ENCODE measurements at places on chromosomes 12 and 14.
A peak's percentile ranks its signal among the peaks of the same experiment; 100 is the strongest.

DNA sequence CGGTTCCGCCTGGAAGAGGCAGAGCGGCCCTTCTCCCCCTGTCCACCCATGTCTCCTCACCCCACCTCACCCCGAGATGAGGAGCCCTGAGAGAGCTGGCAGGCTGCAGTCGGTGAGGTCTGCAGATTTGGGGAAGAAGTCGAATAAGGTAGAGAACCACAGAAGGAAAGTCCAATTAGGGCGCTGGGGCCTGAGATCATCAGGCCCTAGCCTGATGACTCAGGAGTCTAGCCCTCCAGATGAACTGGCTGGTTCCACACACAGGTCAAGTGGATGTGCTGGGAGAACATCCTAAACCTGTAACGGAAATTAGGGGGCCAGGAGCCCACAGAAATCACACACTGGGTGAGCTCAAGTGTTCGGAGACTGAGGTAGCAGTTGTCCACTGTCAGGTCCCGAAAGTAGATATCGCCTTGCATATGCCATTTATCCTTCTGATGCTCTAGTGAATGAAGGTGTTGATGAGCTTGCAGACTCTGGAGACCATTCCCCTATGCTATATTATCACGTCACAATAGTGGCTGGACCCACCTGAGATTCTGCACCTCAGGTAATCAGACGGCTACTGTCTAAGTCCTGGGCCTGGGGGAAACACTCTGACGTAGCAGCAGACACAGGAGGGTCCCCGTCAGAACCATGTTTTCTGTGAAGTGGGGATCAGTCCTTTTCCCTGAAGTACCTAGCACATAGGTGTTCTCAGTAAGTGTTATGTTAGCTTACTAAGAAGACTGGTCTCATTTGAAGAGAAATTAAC is 886 bp upstream of the METTL17 start:
- DNase-seq, result peak; percentile 10

GRCh38 chr14:34843011-34843554 is 32.1 kb downstream of the BAZ1A start:
- DNase-seq, result no peak

- no peak for DNase-seq
Observed at GRCh38 chr14:54427871-54428270, 13.3 kb downstream of the CNIH1 start.

DNA sequence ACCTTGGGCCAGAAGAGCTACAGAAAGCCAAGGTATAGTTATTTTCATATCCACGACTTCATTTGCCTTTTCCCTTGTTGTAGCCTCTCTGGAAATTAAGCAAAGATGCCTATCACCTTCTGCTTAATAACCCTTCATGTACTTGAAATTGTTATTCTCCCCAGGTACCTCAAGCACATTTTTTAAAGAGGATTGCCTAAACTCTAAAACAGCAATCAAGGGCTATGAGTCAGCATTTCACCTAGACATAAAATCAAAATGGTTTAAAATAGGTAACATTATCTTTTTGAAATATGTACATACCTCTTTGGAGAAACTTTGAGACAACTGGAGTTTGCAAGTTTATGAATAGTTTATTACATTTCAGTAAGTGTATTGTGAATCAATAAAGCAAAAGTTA is 11.6 kb downstream of the DTD2 start:
- DNase-seq, result no peak

DNA sequence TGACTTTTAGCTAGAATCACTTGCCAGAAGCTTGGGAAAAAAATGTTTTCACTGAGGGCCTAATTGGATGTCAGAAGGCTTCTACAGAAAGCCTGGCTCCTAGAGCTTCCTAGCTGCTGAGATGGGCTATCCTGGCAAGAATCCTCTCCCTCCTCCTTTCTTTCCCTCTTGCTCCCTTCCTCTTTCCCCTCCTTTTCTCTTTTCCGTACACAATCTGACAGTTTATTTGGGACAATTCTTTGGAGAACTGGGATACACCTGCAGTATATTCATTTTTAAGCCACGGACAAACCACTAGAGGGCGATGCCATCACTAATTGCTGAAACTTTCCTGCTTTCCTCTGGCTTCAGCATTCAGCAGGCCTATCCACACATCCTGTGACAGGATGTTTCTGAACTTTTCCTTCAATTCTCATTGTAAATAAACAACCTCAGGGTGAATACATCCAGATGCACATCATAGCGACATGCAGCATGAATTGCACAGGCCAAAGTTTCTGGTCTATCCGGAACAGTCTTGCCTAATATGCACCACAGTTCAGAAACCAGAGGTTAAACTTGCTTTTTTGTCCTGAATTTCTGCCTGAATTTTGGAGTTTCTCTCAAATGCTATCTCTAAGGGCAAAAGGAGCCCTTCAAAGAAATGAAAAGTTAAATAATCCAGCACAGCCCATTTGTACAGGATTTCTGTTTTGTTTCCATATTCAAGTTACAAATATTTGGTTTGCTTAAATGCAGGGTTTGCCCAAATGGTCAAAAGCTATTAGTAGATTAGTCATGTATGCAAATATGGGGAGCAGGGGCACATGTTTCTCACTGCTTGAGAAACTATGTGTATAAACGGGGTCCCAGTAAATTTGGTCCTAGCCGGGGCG is 142.8 kb downstream of the PAWR start:
- DNase-seq, result peak; percentile 18

DNA sequence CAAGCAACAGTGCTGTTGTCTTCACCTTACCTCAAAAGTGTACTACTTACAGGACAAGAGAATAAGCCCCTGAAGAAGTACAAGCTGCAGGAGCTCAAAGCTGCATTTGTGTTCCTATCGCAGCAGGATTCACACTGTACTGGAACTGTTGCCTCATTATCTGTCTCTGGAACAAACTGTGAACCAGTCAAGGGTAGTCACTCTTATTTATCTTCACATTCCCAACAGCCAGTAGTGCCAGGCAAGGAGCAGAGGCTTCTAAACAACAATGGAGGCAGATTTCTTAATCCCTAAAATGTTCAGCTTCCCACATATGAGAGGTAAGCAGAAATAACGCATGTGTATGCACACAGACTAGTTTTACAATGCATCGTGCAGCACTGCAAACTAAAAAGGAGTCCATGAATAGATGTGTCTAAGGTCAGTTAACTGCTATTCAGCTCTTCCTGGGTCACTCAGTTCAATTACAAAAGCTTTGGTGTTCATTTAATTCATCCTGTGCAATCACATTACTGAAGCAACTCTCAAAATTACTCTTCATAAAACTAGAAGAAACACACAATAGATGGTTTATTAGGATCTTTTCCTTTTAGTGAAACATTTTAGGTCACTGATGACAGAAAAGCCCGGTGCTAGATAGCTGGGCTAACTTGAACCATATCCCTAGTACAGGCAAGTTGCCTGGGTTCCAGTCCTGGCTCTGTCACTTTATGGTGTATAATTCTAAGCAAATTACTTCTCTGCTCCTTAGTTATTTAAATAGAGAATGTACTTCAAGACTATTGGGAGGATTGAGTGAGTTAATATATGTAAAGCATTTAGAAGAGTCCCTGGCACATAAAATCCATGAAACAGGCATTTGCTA is 2.7 kb downstream of the APPL2 start:
- no peak for DNase-seq

- DNase-seq, result no peak
Observed at GRCh38 chr12:107490010-107490409, 195.6 kb upstream of the PWP1 start.

DNA sequence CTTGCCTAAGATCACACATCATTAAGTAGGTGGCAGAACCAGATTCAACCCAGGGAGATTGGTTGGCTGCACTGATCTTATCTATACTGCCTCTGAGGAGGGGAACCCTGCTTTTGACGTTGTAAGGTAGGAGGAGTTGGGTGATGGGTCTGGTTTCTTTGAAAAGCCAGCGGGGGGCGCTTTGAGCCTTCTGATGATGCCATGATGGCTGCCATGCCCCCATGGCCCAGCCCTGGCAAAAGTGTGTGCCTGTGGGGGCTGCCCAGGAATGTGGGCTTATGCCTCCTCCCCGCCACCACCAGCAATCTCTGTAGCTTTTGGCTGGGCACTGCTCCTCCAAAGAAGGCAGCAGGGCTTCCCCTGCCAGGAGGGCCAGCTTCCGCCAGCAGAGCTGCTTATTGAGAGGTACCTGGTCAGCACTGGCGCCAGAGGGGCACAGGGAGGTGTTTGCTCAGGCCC is 224.3 kb downstream of the SLC41A2 start:
- peak; percentile 53 for DNase-seq

DNA sequence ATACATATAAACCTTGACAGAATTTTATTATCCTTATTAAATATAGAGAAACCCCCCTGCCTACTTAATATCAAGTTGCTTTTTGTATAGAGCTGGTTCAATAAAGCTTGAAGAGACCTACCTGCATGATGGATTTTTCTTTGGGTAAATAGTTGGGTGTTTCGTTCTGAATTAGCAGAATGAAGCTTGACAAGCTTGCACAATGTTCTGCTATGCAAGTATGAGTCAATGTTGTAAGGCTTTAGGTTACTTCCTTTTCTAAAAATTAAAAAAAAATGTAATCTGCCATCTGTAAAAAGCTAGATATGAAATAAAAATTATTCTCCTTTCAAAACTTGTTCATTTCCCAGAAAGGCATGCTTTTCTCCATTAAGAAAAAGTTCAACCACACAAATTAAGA is 1662.6 kb upstream of the SEL1L start:
- DNase-seq, result no peak

GRCh38 chr12:12048266-12048665 is 22.5 kb upstream of the BCL2L14 start:
- DNase-seq, result no peak

DNA sequence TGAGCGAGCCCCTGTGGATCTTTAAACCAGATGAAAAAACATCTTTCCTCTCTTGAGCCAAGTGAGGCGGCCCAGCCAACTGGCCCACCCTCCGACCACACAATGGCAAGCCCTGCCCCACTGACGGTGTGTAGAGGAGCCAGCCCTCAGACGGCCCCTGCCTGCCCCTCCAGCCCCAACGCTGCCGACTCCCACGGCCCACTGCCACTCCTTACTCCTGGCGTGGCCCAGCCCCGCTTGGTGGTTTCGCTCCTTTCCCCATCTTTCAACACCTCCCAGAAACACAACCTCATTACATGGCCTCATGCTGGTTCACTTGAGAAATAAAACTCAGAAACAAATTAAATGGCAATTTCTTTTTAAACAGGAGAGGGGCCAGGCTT is 80.6 kb upstream of the DICER1 start:
- no peak for DNase-seq

DNA sequence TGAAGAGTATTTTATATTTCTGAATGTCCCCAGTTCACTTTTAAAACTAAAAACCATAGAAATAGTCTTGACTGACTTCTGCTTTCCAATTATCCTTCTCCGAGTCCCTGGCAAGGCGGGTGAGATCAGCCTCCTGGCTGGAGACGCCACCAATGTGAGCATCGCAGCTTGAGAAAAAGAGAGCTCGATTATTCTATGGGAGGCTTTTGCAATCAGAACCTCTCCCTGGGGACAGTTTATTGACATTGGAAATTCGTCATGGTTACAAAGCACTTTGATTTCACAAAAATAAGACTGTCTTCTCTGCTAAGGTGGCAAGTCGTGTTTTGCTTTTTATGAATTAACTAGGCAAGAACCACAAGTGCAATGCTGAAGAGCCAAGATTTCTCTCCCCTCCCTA is 23.6 kb upstream of the GPHB5 start:
- DNase-seq, result no peak

GRCh38 chr12:48105321-48105866 is 485 bp downstream of the SENP1 start:
- DNase-seq, result peak; percentile 44

- DNase-seq, result no peak
Observed at GRCh38 chr12:32502693-32503502, 103.5 kb downstream of the FGD4 start.

DNA sequence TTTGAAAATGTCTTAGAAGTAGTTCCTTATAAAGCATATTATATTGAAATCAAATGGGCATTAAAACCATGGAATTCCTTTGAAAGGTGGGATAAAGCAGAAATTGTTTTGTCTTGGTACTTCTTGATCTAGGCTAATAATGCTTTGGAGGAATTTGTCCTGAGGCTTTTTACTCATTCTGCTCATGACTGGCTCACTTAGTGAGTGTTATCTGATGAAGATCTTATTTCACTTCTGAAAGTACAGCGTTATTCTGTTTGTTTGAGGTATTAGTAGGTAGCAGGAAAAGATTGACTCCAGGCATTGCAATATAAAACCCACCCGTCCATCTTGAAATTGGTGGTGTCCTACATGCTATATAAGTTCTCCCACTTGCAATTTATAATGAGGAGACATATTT is 5.5 kb downstream of the C12orf71 start:
- no peak for DNase-seq

- no peak for DNase-seq
Observed at GRCh38 chr12:103779410-103780092, 61.5 kb downstream of the NT5DC3 start.

DNA sequence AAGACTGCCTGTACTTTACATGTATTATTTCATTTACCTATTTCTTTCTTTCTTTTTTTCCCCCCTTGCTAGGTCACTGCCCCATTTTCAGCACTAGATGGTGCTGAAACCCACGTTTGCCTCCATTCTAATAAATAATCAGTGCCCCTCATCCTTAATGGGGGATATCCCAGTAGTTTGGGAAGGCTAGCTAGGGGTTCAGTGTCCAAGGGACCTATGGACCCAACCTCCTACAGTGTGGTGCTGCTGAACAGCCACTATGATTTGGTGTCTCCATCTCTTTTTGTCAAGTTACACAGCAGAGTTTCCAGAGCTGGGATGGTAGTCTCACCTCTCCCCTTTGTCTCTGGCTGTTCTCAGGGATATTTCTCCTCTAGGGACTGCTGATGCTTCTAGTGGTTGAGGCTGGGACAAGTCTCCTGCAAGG is 6.5 kb upstream of the HCFC2 start:
- DNase-seq, result peak; percentile 9

DNA sequence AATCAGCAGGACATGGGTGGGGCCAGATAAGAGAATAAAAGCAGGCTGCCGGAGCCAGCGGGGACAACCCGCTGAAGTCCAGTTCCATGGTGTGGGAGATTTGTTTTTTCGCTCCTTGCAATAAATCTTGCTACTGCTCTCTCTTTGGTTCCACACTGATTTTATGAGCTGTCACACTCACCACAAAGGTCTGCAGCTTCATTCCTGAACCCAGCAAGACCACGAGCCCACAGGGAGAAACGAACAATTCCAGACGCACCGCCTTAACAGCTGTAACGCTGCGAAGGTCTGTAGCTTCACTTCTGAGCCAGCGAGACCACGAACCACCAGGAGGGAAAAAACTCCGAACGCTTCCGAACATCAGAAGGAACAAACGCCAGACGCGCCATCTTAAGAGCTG is 2.8 kb upstream of the CNIH1 start:
- no peak for DNase-seq

DNA sequence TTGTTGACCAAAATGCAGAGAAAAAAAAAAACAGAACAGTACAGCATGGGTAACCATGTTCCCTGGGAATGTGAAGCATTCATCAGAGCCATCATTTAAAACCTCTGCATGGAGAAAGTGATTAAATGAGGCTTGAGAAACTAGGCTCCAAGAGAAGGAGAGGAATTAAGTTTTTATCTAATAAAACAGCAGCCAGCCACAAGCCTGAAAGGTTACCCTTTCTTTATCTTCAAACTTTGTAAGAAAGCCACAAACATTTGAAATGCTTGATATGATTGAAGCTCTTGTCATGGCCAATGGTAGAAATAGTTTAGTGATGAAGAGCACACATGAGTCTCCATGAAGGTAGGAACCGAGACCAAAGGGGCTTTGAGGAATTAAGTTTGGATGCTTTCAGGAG is 144.9 kb upstream of the SYT1 start:
- DNase-seq, result no peak

- no peak for DNase-seq
Observed at GRCh38 chr12:131418121-131418520, 292.8 kb upstream of the SFSWAP start.
